ENCODE measurements at places on chromosomes 7 and 10.

GRCh38 chr10:102300278-102300843 lies 55.0 kb downstream of the GBF1 start:
- no peak for DNase-seq

DNA sequence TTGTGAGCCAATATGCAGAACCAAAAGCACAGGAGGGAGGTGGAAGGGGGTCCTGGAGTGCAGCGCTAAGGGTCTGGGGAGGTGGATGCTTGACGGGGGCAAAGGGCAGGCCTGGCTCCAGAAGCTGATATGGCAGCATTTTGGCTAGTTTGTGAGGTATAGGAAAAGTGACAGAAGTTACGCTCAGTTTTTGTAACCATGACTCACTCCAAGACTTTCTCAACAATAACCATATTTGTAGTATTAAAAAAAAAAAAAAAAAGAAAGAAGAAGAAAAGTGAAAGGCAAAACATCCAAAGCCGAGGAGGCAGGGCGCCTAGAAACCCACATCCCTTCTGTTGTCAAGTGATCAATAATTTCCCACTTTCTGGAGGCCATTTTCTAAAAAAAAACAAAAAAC lies 92.3 kb downstream of the RNF216 start:
- no peak for DNase-seq

GRCh38 chr7:42389697-42390096 lies 152.7 kb upstream of the GLI3 start:
- no peak for DNase-seq

DNA sequence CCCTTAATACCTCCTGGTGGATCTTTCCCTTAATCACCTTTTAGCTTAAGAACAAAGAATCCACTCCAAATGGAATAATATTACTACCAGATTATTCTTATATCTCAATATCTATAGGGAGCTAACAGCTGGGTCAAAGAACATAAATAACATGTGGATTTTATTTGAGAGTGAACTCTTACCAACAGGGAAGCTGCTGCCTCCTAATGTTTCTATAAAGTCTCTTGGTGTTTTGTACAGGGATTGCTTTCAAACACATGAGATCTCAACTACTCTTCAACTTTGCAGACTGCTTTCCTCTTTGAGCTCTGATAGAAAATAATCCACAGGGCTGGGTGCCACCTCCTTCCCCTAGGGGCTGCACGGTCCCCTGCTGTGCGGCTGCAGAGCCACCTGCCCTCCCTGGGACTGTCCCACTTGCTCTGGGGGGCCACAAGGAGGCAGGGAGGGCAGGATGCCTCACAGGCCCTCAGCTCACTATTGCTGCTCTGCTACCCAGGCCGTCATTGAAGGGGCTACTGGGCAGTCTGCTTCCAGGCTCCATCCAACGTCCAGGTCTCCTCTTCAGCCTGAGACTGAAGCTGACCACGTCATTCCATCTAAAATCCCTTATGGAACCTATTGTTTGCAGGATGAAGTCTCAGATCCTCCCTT lies 191.2 kb downstream of the CXCL12 start:
- DNase-seq = no peak

DNA sequence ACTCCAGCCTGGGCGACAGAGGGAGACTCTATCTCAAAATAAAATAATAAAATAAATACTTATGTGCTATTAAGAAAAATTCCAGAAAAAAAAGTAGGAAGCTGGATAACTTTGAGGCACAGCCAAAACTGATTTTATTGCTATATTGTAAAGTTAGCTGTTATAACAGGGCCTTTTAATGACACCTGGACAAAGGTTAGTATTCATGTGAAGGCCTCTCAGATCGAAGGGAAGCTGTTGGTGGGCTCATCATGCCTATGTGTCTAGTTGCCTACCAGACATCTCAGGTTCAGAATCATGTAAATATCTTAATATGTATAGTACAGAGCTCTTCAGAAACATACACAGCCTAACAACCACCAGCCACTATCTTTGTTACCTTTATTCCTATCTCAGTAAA lies 143.0 kb downstream of the LCOR start:
- DNase-seq = no peak

DNA sequence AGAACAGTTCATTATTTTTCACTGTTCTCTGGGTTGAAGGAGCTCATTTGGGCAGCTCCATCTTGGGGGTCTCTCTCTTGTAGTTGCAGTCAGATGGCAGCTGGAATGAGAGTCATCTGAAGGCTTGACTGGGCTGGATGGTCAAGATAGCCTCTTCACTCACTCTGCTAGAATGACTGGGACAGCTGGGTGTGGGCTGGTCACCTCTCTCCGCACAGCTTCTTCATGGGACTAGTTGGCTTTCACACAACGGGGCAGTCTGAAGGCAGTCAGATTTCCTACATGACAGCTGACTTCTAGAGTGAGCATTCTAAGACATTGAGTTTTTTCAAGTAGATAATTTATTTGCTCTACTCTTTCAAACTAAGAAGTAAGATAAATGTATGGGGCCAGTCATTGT lies 13.1 kb downstream of the PLEKHA1 start:
- no peak for DNase-seq

DNA sequence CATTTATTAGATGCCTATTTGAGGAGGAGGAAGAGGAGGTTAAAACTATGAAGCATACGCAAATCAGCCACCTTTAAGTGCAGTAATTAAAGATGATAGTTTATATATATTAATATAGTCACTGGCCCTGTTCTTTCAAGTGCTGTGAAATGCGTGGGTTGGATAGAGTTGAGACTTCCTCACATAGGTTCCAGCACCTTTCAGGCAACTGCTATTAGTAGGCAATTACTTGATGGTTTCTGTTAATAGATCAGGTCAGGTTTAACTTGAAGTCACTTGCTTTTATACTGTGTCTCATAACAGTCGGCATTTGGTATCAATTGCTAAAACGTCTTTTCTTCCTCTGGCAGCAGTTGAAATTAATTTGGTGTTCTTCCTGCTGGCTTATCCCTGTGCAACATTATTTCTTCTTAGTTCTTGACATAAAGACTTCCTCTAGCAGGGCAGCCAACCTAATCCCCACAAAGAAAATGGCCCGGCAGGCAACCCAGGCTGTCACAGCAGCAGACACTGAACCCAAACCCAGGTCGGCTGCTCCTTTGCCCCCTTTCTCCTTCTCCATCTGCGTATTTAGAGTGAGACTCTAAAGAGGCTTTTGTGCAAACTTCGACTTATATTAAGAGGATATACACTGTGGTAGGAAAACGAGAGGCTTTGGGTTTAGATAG lies 35.3 kb upstream of the BET1 start:
- no peak for DNase-seq

GRCh38 chr7:116548506-116548905 lies 23.7 kb downstream of the CAV1 start:
- DNase-seq = no peak

DNA sequence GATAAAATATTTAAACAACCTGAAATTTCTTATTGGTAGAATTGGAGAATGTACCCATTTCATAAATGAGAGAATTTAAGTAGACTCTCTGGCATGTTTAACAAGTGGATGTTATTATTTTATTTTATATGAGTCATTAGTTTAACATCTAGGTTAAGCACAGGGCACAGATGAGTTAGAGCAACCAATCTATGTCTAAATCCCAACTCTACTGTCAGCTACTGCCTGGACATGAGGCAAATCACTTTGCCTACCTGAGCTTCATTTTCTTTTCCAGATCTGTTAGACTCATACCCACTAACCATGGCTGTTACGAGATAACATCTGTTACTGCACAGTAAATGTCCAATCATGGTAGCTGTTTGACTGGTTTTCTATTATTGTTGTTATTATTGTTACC lies 251.1 kb downstream of the INHBA start:
- no peak for DNase-seq

DNA sequence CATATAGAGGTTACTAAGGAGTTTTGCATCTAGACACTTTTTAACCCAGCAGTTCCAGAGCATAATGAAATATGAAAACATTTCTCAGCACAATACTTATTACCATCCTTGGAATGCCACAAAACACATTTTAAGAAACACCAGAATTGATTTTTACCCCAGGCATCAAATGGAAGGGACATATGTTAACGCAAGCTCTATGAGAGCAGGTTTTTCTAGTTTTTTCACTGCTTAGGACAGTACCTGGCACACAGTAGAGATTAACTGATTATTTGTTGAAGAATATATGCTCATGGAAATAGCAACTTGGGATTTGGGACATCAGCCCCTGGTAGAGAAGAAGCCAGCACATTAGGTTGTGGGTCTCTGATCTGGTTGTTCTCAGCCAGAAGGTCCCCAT lies 67.0 kb upstream of the ARID5B start:
- DNase-seq = no peak

GRCh38 chr10:110642204-110643034 lies 1.7 kb upstream of the RBM20 start:
- DNase-seq = no peak

- DNase-seq = no peak
These were observed 490.8 kb downstream of the TNS3 start for GRCh38 chr7:47091141-47091540.

DNA sequence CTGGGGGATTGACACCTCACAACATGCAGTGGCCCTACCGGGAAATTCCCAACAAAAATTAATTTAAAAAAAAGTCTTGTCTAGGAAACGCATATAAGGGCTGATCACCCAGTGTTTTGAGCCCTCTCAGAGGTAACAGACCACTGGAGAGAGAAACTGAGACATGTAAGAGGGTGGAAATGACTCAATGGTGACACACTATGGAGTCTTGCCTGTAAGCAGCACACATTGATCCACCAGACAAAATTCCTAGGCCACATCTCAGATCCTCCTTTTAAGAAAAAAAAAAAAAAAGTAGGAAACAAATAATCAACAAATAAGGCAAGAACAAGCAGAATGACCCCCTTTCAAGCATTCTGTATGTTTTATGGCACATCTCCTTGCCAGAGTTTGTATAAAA lies 296.2 kb downstream of the MAGI2 start:
- DNase-seq = no peak

- DNase-seq = no peak
These were observed 43.8 kb downstream of the ARL4A start for GRCh38 chr7:12731214-12731656.

GRCh38 chr7:129831424-129832058 lies 121.2 kb downstream of the UBE2H start:
- peak; percentile 56 for DNase-seq

GRCh38 chr7:11491811-11492210 lies 340.2 kb downstream of the THSD7A start:
- no peak for DNase-seq

GRCh38 chr10:66783316-66783715 lies 142.5 kb upstream of the LRRTM3 start:
- DNase-seq = no peak

- no peak for DNase-seq
These were observed 216.3 kb downstream of the LRMDA start for GRCh38 chr10:75647675-75648074.

GRCh38 chr10:121919666-121920065 lies 8.2 kb downstream of the ATE1 start:
- no peak for DNase-seq

GRCh38 chr10:76268954-76269353 lies 837.5 kb downstream of the LRMDA start:
- no peak for DNase-seq

DNA sequence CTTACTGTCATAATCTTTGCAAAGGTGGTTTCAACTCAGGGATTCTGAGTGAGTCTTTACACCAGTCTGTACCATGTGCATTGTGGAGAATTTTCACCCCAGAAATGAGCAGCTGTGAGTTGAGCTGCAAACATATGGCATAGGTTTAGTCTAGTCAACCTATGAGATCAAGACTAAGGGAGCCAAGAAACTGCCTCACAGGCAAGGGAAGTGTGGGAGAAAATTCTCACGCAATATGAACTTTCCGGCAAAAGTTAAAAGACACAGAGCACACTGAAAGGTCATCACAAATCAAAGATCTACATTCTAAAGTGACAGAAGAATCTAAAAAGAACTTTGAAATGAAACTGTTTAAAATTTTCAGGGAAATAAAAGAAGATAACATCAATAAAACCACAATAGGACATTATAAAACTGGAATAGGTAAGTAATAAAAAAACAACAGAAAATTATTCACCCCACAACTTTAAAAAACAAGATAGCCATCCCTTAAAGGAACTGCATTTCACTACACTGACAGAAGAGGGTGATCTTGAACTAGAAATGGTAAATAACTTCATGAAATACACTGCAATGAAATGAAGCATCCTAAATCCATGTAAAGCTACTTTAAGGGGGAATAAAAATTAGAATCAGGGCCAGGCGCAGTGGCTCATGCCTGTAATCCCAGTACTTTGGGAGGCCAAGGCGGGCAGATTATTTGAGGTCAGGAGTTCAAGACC lies 63.5 kb downstream of the LGI1 start:
- no peak for DNase-seq

DNA sequence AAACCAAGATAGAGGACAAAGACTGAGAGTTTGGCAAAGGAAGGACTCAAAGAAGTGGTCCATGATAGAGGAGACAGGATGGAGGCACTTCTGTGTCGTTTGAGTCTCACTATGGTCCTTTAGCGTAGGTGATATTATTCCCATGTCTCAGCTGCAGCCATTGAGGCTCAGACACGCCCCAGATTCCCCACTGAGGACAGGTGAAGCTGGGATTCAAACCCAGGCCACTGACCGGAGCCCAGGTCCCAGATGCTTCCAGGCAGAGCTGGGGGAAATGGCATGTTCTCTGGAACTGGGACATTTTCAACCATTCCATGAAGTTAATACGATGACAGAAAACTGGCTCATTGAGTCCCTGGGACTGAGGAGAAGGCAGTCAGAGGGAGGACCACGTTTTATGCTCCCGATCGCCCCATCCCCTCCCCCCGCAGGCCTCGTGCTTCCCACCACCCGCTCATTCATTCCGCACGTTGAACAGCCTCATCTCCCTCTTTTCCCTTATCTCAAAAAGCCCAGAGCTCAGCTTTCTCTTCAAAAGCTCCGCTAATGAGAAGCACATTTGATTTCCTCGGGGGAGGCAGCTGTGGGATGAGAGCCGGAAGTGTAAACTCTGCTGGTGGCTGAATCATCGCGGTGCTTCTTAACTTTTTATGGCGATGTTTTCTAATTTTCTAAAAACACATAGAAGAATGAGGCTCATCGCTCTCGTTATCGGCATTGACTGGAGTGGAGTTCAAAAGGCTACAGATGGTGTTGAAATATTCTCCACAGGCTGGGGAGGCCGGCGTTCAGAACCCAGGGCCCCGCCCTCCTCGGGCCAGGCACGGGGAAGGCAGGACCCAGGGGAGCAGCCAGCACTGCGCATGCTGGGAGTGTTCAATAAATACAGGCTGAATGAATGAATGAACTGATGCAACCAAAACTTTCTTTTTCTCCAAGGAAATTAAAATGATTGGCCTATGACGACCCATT lies 64.0 kb downstream of the OAT start:
- peak; percentile 10 for DNase-seq

DNA sequence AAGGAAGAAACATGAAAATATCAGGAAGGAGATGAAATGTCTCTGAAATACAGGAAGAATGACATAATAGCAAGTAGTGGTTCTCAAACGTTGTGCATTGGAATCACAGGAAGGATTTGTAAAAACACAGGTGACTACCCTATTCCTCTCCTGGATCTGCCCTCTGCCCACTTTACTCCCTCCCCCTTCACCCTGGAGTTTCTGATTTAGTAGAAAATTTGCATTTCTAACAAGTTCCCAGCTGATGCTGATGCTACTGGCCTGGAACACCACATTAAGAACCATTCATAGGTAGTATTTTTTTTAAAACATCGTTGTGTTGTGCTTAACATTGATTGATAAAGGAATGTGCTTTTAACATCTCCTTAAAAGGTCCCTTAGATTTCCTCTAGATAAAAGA lies 130.9 kb downstream of the PHF14 start:
- DNase-seq = no peak

- no peak for DNase-seq
These were observed 62.9 kb downstream of the FBXL13 start for GRCh38 chr7:103011650-103012049.
